Muscle of back (tissue), 13 donors: ENCODE measurements at places on chromosomes 5 and 9.
A peak's percentile ranks its signal among the peaks of the same experiment; 100 is the strongest.

GRCh38 chr5:96977228-96977627 is 41.3 kb downstream of the LNPEP start:
- DNase-seq = peak; percentile 20

- DNase-seq = peak; percentile 88
These were observed 113.8 kb downstream of the MSX2 start for GRCh38 chr5:174837919-174838902.

DNA sequence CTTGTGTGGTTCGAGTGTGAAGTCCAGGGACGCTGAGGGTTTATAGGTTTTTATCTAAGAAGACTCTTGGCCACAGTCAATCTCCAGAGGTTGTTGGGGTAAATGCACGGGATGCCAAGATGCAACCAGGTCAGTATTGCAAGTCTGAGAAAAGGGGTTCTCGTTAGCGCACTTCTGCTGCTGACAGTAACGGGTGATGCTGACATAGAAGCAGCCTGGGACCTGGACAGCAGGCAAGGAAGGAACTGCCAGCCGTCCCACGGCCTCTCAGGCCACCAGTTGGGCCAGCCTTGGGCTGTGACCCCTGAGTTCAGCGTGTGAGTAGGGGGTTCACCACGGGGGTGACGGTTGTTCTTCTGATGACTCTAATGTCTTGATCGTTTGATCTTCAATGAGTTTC is 39.0 kb downstream of the TENT4A start:
- no peak for DNase-seq

DNA sequence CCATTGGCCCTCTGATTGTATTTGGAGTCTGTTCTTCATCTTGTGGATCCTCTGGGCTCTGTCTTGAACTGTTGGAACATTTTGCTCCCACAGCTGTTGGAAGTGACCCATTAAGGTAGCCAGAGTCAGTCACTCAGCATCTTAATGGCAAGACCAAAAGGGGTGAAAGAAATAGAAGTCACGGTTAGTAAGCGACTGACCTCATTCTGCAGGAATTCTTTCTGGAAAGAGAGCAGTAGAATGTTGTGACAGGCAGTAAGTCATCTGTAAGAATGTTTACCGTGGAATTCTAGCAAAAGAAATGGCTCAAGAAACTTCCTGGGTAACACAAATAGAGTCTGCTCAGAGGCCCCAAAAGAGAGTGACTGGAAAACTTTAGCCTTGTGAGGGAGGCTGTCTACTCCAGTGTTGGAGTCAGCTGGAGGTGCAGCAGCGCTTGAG is 28.6 kb upstream of the TNC start:
- peak; percentile 65 for DNase-seq

DNA sequence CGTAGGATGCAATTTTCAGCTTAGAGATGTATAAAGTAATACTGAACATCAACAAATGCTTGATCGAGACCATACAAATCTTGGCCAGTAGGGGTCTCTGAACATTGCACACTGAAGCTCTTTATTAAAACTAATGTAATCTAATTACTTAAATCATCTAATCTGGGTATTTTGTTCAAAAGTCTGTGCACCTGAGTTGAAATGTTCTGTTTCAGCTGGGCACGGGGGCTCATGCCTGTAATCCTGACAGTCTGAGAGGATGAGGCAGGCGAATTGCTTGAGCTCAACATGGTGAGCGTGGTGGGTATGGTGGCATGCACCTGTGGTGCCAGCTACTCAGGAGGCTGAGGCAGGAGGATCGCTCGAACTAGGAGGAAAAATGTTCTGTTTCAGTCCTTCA is 41.0 kb downstream of the ESM1 start:
- peak; percentile 36 for DNase-seq

GRCh38 chr5:160158087-160158486 is 38.8 kb upstream of the PWWP2A start:
- no peak for DNase-seq

- DNase-seq = no peak
These were observed 98.8 kb downstream of the HSD17B3 start for GRCh38 chr9:96202971-96203780.

DNA sequence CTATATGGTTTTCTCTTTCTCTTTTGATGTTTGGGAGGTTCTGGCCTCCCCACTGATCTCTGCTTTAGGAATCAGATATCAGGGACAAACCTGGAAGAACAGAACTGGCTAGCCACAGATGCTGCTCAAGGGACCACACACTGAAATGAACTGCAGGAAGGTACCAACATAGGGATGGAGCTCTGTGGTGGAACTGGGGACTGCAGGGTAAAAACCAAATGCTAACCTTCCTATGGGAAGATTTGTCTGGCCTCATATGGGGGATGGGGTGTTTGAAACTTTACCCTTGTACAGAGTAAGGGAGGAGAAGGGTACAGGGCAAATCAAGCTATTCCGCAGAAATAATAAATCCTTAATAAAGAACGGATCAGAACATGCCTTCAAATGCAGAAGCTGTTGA is 49.4 kb downstream of the ELOVL7 start:
- DNase-seq = no peak

GRCh38 chr5:118956727-118957126 is 31.6 kb downstream of the DTWD2 start:
- peak; percentile 57 for DNase-seq

- DNase-seq = peak; percentile 22
These were observed 93.6 kb downstream of the CDK5RAP2 start for GRCh38 chr9:120486347-120486746.

- DNase-seq = no peak
These were observed 9.6 kb upstream of the FCN2 start for GRCh38 chr9:134870746-134871662.

GRCh38 chr9:108245331-108245730 is 610.5 kb downstream of the ACTL7B start:
- no peak for DNase-seq

DNA sequence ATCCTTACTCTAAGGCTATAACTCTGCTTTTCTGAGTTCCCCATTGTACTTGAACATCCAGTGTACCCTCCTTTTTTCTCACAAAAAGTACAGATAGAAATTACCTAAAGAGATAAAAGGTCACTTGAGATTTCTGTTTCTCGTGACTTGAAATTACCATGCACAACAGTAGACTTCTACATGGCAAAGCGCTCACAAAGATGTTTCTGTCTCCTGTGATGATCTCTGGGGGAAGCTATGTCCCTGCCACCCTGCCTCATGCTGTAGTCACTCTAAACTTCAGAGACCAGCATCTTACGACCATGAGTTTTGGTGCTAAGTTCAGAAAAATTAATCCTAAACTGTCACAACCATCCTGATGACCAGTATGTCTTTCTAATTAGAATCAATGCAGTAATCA is 36.2 kb downstream of the NFIB start:
- no peak for DNase-seq

DNA sequence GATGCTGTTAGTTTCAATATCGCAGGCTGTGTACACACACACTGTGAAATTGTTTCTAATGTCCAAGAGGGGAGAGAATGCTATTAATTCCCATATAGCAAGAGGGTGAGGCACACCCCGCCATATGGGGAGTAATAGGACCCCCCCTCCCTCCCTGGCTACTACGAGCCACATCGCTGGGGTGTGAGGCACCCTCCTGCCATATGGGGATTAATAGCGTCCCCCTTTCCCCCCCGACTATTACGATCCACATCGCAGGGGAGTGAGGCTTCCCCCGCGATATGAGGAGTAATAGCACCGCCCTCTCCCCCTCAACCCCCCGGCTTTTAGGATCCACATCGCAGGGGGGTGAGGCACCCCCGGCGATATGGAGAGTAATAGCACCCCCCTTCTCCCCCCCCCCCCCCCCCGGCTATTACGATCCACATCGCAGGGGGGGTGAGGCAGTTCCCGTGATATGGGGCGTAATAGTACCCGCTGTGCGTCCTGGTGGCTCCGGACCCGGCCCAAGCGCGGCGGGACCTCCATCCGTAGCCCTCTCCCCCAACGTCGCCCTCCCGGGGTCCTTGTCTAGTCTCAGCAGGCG is 494 bp upstream of the STK32A start:
- no peak for DNase-seq

DNA sequence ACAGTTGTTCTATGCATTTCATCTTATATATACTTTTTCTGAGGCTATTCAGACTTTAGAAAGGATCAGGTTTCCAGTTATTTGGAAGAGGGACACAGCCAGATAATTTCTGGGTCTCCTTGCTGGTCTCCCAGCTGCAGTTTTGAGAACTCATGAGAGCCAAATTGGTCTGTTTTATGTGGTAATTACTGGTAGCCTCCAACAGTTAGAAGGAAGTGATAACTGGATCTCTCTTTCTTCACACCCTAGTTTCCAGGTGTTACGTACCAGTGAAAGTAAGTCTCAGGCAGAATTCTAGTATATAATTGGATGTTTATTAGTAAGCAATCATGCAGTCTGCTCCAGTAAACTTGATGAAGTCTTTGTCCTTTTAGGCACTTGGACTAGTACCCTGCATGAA is 63.2 kb upstream of the RPS23 start:
- no peak for DNase-seq

GRCh38 chr5:118486647-118487225 is 501.6 kb downstream of the DTWD2 start:
- no peak for DNase-seq

DNA sequence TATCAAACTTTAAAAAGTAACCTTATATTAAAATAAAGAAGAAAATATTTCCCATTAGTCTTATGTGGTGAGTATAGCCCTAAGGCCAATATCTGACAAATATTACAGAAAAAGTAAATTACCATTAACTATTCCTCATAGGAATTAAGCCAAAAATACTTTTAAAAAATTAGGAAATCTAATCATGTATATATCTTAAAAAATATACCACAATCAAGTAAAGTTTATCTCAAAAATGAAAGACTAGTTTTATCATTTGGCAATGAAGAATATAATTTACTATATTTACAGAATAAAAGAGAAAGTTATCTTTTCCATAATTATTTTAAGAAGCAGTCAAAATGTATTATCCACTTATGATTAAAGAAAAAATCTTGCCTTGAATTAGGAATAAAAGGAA is 458.8 kb upstream of the ZNF462 start:
- DNase-seq = no peak

DNA sequence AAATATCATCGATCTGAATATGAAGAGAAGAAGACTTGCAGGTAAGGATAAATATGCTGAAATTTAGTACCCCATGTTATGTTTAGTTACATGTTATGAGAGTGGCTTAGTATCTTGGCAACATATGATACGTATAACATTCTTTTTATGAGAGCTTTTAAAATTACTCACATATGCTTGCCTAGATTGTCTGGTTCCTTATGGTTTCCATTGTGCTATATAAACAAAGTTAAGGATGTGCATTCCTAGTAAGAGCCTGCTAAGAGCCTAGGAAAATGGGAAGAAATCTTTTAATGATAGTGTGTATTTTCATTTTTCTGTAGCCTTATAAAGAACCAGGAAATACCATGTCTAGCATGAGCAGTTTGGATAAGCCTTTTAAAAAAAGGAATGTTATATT is 112.0 kb upstream of the KCNN2 start:
- peak; percentile 60 for DNase-seq

DNA sequence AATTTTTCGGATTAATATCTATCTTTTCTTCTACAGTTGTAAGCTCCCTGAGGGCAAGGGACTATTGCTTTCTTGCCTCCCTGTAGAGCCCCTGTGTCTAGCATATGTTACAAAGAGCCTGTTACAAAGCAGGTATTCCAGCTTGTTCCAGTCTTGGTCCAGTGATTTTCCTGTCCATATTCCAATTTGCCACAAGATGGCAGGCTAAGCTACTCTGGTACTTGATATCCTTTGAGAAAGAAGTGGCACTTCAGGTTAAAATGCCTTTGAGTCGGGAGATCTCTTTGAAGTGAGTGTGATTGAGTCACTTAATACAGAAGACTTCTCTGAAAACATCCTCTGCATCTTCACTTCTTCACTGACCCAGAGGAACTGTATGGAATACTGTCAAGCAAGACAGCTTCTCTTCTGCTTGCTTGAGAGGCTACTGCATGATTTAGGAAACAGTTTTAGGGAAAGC is 24.5 kb downstream of the CAVIN4 start:
- DNase-seq = no peak

- DNase-seq = no peak
These were observed 73.3 kb downstream of the GLIS3 start for GRCh38 chr9:4226331-4227250.

DNA sequence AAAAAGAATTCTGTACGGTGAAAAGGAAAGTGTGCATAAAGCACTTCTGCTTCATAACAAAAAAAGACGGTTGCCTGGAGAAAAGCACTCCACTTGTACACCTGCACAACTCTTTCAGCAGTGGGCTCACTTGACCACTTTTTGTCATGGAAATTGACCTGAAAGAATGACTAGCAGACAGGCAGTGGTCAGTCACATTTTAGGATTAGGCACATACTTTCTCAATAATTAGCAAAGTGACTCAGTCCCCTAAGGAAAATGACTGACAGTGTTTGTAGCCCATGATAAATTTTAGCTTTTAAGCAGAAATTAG is 169.3 kb downstream of the FANCC start:
- no peak for DNase-seq

- DNase-seq = no peak
These were observed 42.3 kb downstream of the COL23A1 start for GRCh38 chr5:178547753-178548415.

DNA sequence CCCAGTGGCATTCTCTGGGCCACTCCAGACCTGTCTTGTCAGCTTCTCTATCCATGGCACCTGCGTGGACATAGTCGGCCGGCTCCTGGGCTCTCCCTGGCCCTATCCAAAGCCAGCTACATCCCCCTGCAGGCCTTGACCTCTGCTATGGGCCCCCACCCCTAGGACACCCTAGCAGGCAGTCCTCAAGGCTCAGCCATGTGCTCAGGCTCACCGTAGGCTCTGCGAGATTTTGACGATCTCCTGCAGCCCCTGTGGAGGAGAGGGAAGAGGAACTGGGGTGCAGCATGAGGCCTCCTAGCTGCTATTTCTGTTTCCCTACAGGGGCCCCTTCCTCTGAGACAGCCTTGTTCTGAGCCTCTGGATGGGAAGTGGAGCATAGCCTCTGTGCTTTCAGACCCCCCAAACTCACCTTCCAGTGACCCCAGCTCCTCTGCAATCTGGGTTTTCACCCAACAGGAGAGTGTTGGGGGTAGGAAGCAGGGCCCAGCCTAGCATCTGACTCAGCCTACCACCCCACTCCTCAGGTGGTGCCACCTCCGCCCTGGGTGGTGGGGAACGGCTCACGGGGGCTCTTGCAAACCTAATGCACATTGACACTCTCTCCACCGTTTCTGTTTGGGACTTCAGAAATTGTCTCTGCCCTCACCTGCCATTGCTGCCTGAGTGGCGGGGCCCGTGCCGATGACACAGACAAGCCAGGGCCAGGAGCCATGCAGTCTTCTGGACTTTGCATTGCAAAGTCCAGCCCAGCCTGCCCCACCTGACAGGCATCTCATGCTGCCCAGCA is 36.7 kb downstream of the HRH2 start:
- DNase-seq = no peak

DNA sequence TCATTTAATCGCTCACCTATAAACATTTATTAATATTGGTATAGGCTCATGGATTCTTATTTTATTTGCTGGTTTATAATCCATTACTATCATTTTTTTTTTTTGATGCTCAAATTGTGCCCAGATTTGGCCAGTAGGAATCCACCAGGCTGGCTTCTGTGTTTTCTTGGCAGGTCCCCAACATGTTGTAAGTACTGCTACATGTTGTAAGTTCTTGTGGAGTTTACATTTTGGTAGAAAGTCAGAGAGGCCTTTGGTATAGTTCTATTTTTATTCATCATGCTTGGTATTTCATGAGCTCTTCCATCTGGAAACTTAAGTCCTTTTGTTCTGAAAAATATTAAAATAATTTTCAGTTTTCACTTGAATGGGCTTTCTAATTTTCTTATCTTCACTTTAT is 47.1 kb downstream of the MAT2B start:
- DNase-seq = no peak
